Stimulated activated CD4-positive, alpha-beta T cell treated with anti-CD3 and anti-CD28 coated beads, Interleukin-4, amount 100 ng/mL, for 48 hours (primary cell): ENCODE measurements at places on chromosomes 3 and 15.

DNA sequence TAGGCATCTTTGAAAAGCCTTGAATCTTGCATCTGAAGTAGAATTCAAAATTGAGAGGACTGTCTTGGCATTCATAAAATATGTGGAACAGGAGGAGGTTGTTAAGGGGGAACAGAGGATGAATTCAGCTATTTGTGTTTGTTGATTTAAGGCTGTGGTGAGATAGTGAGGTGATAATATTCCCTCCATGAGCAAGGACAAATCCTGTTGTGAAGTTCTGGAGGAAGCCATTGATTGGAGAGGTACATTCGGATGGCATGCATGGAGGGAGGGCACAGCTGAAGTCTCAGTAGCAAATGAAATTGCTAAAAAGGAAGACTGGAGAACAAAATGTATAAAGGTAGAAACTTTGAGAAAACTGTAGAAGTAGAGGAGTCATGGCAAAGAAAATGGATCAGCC lies 443.8 kb downstream of the NLGN1 start:
- DNase-seq, result no peak

GRCh38 chr3:187252311-187252710 lies 39.2 kb downstream of the MASP1 start:
- DNase-seq, result no peak

DNA sequence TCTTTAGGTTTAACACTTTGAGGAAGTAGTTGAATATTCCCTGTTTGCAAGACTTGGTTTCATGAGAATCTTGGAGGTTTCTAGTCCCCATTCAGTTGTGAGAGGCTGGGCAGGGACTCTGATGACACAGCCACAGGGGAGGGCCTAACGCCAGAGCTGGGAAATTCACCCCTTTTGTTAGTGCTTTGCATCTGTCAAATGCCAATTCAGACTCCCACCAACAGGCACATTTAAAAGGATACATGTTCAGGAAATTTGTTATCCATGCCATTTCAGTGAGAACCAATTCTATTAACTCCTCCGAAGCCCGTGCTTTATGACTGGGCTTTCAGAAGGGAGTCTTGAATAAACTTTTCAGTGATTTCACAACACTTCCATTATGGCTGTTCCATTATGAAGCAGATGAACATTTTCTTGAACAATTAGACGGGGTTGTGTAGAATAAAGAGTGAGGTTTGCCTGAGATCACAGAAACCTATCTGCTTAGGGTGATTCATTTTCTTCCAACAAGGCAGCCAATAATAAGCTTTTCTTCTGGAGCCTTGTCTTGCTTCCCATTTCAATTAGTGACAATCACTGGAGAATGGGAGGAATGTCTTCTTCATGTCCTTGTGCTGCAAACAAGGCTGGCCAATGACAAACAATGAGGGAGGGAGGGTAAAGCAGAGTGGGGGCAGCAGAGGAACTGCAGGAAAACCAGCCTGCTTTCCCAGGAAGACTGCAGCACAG lies 90.6 kb downstream of the SOX14 start:
- no peak for DNase-seq

GRCh38 chr15:43225201-43225949 lies 4.6 kb upstream of the EPB42 start:
- DNase-seq, result peak; percentile 31

DNA sequence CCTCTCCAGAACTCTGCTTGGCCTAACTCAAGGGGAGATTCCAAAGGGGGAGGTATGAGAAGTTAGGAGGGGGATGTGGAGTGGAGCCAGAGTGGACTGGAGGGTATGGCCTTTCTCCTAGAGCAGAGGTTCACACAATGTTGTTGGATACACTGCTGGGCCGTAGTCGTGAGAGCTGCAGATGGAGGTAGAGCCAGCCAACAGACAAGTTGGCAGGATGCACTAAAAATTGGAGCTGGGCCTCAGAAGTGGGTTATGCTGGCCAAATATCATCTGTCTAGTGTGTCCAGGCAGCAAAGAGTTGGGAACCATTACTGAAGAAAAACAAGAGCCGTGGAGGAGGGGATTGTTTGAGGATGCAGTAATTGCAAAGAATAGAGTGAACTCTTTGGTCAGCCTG lies 27.7 kb upstream of the LRRFIP2 start:
- DNase-seq, result no peak

- DNase-seq, result no peak
Measured at GRCh38 chr3:183160616-183161015, 1.9 kb downstream of the LAMP3 start.

- DNase-seq, result no peak
Measured at GRCh38 chr3:71511037-71511436, 72.5 kb downstream of the FOXP1 start.

DNA sequence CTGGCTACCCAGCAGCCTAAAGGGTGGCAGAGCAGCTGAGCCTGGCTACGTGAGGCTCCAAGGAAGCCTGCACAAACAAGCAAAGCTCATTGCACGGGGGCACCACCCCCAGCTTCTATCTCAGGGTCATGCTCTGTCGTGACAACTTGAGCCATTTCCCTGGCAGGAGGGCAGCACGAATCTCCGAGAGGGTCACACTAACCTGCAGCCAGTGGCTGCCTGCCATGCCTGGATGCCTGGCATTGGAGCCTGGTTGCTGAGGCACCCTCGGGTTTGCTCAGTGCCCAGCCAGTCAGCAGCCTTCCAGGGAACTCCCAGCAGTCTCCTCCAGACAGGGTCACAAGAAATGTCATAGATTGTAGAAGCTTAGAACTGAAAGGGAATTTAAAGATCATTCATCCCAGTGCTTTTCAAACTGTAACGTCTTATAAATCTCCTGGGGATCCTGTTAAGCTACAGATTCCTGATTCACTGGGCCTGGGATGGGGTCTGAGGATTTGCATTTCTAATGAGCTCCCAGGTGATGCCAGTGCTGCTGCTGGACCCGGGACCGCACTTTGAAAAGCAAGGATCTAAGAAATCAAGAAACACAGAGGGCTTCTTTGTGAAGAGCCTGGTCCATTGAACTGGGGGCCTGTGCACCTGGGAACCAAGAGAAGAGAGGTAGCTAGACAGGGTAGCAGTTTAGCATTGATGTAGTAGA lies 48.4 kb downstream of the TMEM266 start:
- no peak for DNase-seq

GRCh38 chr3:72625602-72626337 lies 222.5 kb downstream of the SHQ1 start:
- DNase-seq, result no peak

- no peak for DNase-seq
Measured at GRCh38 chr3:15011174-15011573, 53.9 kb downstream of the MRPS25 start.

- DNase-seq, result no peak
Measured at GRCh38 chr3:60610441-60611112, 640.7 kb downstream of the FHIT start.

DNA sequence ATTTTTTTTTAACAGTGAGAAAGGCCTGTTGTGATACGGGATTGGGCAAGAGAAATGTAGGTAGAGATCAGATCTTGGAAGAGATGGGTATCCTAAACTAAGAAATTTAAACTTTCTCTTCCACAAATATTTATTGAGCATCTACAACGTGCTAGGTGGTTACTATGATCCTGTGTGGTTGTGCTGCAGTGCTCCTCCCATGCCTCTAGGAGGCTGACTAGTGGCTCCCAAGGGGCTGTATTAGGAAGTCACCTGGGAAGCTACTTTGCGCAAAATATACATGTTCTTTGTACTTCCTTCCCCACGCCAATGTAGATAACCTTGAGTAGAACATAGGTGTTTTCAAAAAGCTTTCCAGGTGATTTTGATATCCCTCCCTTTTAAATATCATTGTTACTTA lies 27.2 kb downstream of the USP3 start:
- no peak for DNase-seq

DNA sequence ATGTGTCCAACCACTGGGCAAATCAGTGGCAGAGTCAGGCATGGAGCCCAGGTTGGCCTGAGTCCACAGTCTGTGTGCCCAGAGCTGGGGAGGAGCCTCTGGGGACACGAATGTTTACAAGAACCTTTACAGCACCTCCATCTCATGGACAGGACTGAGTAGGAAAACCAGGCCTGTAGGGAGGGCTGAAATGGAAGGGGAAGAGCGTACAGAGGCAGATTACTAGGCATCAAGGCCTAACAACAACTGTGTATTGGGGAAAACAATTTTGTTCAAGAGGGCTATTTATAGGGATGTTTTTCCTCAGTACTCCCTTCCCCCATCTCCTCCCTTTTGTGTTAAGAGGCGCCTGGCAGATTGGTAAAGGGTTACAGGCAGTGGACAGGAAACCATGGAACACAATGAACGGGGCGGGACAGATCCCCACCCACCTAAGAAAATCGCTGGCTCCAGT lies 15.1 kb upstream of the ARHGAP31 start:
- no peak for DNase-seq

DNA sequence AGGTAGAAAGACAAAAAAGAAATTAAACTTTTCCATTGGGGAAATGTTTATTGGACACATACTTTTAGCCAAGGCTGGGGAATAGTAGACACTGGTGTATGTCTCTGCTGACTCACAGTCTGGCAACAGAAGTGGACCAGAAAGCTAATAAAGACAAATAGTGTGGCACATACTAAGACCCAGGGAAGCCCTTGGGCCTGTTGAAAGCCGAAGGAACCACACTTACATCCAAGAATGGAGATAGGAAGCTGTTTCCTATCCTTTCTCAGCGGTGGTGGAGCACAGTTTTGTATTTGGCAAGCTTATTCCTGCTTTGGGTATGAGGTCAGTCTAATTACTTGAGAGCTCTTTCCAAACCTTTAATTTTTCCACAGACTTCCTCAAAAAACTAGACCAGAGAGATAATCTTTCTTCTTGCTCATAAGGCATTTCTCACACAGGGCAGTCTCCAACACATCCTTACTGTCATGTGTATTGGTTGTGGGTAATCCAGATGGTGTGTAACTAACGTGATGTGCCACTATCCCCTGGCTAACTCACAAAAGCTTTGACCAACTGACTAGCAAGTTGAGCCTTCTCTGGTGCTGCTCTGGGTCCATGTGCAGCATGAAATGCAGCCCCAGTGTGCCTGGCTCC lies 279.1 kb upstream of the IGF1R start:
- no peak for DNase-seq

DNA sequence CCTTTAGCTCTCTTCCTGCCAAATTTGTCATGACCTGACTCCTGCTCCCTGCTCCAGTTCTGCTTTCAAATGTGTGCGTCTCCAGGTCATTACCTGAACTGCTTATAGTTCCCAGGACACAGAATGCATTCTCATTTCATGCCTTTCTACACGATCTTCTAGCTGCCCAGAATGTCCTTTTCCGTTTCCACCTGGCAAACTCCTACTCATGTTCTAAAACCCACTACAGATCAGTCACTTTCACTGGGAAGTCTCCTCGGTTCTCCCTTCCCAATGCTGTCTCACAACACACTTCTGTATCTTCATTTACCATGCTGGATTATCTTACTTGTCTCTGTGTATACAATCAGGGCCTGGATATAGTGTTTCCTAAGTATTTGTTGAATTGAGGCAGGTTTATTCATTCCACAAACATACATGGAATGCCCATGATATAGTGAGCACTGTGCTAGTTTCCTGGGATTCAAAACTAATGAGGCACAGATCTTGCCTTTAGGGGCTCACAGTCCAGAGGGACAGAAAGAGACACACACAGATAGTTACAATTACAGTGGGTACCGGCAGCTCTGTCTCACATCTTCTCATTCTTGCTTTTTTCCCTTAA lies 1.6 kb upstream of the NOX5 start:
- DNase-seq, result no peak

GRCh38 chr3:190424478-190425439 lies 24.9 kb downstream of the TMEM207 start:
- DNase-seq, result peak; percentile 34

DNA sequence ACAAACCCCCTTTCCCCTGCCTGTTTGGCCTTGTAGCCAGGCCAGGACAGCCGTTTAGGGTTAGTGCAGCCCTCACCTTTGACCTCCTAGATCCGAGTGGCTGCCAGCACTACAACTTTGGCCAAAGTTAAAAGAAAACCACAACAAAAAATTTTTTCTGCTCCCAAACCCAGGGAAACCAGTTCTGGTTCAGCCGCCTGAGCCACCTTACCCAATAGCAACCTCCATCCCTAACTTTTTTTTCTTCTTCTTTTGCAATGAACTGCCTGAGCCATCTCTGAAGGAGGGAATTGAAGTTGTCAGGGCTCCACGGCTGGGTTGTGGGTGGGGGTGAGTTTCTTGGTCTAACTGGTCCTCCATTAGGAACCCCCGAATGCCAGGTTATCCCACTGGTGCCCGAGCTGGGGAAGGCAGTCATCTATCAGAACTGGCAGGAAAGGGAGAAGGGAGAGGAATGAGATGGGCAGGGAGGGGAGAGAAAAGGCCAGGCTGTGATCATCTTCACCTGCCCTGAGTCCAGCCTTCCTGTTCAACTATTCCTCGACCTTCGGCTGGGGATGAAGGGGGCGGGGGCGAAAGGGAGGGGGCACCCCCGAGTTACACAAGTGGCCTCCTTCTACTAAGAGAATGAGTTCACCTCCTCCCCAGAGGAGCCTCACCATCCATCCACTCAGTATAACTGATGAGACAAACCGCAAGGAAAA lies 6.2 kb upstream of the NR2F2 start:
- DNase-seq, result no peak
